ENCODE measurements at places on chromosomes 3 and 15. TPM values are rescaled to one million over a fixed set of nuclear protein-coding genes. Genes with fewer than 3 reads are reported as not detected.

GRCh38 chr3:94251566-94251965, 188.7 kb downstream of the NSUN3 start:
- DNase-seq, result no peak

GRCh38 chr15:94494732-94495131, 263.4 kb downstream of the MCTP2 start:
- no peak for DNase-seq

DNA sequence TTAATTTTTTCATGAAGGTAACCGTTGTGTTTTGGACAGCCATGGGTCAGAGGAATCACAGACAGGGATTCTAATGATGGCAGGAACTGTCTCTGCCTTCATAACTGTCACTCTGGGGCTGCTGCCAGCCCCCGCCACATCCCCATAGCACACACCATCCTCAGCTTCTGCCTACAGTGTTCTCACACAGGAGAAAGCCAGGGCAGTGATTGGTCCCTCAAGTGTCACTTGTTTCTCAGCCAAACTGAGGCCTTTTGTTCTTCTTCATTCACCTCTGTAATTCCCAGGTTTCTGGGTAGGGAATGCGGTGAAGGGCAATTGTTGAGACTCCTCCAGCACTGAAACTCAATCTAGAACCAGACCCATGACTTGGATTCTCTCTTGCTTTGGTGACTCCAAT, 65.4 kb upstream of the C3orf80 start:
- no peak for DNase-seq

DNA sequence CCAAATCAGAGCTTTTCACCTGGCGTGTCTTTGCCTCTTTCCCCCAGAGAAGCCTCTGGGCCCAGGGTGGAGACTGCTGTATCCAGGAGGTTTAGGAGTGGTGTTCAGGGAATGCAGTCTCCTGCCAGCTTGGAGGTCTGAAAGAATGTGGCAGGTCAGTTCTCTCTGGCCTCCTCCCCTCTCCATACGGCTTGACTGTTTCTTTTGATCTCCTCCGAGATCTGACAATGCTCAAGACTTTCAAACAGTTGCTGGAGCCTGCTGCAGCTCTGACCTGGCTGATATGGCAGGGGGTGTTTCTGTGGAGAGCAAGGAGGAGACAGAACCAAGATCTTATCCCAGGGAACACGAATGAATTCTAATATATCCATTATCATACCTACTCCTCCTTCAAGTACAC, 24.7 kb upstream of the TM4SF4 start:
- DNase-seq, result no peak

- peak; percentile 66 for DNase-seq
Measured at GRCh38 chr3:23748398-23749110, 57.2 kb upstream of the UBE2E1 start.

GRCh38 chr3:25831578-25831977, 41.7 kb downstream of the OXSM start:
- no peak for DNase-seq

DNA sequence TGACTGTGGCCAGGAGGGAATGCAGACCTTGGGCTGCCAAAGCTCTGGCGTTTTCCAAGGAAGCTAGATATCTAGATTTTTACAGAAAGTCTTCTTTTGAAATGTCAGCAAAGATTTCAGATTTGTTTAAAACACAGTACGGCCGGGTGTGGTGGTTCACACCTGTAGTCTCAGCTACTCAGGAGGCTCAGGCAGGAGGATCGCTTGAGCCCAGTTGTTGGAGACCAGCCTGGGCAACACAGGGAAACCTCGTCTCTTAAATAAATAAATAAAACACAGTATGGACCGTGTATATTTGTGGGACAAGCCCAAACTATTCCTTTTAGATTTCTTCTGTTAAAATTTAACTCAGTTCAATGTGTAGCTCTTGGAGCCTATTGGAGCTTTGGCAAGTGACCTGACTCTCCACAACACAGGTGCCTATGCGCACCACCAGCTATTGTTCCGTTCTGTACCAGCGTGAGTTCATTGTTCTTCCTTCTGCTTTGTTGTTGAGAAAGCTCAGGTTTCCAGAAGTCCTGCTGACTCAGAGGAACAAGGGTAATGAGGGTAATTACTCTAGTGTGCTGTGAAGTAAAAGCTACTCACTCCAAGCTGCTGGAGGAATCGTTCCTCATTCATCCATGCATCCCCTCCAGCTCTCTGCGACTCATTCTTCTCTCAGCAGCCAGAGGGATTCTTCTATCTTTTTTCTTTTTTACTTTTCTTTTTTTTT, 73.1 kb upstream of the SLC6A6 start:
- no peak for DNase-seq

Gene EFCC1
- 7.3 TPM for total RNA-seq

Gene MKRN2OS
- 1.8 TPM for total RNA-seq

Gene EBLN2
- 11.5 TPM for total RNA-seq

Gene FRMD4B
- total RNA-seq, result 136 TPM
